Right renal pelvis (tissue), 4 donors: ENCODE measurements at places on chromosomes 13 and 19. TPM values are rescaled to one million over a fixed set of nuclear protein-coding genes. Genes with fewer than 3 reads are reported as not detected.

DNA sequence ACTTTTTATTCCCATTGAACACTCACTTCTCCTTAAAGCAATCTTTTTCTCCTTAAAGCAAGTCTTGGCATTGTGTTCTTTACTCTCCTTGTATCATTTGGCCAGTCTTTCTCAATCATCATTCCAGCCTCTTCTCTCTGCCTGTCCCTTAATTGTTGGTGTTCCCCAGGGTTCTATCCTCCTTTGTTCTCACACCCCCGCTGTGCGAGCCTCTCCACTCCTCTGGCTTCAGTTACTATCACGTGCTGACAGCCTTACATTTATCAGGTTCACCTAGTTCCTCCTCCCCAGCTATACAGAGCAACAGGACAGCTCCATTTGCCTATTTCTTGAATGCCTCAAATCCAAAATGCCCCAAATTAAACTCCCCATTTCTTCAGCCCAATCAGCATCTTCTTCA, 24.6 kb downstream of the CYSLTR2 start:
- no peak for DNase-seq

KLK6 gene
- 36.8 TPM for polyA plus RNA-seq

DNA sequence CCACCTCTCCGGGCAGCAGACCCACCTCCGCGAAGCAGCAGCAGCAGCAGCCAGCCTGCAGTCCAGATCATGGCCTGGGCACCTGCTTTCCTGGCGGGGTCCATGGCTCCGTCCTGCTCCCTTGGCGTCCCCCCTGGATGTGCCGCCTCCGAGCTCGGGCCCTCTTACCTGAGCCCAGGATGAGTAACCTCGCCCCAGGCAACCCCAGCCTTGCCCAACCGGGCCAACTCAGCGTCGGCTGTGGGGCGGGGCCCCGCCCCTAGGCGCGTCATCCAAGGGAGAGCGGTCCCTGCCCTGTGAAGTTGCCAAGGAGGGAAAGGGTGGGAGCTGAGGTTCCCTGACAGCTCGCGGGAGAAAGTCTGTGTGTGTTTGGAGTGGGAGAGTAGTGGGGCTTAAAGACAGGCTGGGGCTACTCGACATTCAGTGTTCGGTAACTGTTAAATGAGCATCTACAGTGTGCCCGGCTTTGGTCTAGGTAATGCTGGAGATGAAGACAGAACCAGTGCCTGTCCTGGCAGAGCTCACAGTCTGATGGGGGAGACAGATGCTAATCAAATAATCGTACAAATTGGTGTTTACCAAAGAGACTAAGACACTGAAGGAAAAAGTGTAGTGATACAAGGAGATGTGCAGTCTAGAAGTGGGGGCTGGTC, at the start of gene LYPD3:
Gene LYPD3 (minus strand): TSS at position 141 of the 653 bp plus-strand sequence. CDS start 37 bp downstream, at position 104.
- no peak for DNase-seq

ZFP30 gene
- 25.7 TPM for polyA plus RNA-seq

MAP4K1 gene
- polyA plus RNA-seq = 4.1 TPM

DNA sequence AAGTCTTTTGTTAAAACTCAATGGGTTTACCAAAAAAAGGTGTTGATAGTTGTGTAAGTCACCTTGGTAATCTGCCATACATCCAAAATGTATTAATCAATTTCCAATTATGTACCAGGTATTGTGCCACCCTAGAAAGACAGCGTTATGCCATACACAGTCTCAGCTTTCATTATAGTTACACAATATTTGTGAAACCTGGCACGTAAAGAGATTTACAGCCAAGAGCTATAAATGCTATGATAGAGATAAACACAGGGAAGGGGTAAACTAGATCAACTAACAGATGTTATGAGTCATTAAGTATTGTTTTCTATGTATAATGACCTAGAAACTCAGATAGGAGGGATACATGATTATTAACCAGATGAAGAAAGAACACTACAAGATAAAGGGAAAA, 725.6 kb upstream of the SLITRK5 start:
- DNase-seq = no peak

- DNase-seq = no peak
These were observed 9.1 kb upstream of the PSG6 start for GRCh38 chr19:42926781-42927180.

DNA sequence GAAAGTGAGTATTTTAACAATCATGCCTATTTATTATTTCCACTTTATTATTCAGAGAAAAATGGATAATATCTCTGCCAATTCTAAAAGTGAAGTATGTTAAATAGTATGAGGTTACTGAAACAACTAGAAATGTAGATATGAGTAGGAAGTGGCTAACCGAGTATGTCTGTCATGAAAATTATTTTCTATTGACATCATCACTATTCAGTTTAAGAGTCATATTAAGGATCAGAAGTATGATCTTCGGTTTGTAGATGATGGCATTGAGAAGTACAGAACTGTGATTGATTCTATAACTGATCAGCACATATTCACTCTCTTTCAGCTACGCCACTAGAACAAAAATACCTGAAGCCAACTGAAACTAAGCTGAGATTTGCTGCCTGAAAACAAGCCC, 146.4 kb upstream of the SLITRK5 start:
- no peak for DNase-seq

GRCh38 chr19:46124638-46125115, at the start of gene IGFL3:
IGFL3 (minus strand) TSS chr19:46124688; CDS start chr19:46124649, 39 bp downstream.
- no peak for DNase-seq

DNA sequence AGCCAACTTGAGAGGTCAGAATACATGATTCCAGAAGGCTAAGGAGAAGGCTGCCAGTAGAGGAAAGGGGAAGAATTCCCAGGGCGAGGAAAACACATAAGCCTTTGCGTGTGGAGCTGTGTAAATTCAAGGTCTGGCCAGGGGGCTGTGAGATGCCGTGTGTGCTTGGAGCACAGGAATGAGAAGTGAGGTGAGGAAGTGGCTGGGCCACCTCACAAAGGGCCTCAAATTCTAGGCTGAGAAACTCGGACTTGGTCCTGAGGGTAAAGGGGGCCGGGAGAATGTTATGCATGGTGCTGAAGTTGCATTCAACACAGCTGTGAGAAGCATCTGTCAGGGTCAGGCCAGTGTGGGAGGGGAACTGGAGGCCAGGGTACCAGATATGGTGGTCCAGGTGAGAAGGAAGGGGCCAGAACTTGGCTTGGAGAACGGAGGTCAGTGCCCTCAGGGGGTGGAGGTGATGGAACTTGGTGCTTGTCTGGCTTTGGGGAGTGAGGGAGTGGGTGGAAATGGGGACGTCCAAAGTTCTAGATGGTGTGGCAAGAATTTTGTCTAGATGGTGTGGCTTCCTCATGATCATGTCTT, 4.9 kb upstream of the ZNF580 start:
- DNase-seq = no peak

HSPB6 gene
- polyA plus RNA-seq = 30.4 TPM

GRCh38 chr19:56811480-56811879, 29.0 kb downstream of the PEG3 start:
- DNase-seq = no peak

- no peak for DNase-seq
These were observed 251.4 kb downstream of the ITGBL1 start for GRCh38 chr13:101703838-101704237.

DNA sequence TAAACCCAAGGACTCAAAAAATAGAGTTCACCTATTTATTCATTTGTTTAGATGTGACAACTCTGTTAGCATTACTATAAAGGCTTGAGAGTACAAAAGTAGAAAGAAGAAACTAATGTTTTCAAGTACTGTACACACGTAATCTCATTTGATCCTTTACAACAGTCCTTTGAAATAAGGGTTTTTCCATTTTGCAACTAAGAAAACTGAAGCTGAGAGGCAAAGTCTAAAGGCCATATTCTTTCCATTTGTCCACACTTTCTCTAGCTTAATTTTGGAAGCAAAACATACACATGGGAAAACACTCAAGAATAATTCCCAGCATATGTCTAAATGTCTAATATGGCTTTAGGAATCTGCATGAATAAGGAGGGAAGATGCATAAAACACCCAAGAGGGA, 34.1 kb downstream of the ZAR1L start:
- no peak for DNase-seq

GRCh38 chr13:30362869-30363268, 55.5 kb upstream of the KATNAL1 start:
- no peak for DNase-seq

- no peak for DNase-seq
These were observed 1657.0 kb upstream of the PRR20A start for GRCh38 chr13:55483626-55484158.

- DNase-seq = no peak
These were observed 171.4 kb downstream of the SUCLA2 start for GRCh38 chr13:47829690-47830089.

- no peak for DNase-seq
These were observed 866 bp downstream of the COX7A1 start for GRCh38 chr19:36151144-36152018.

DNA sequence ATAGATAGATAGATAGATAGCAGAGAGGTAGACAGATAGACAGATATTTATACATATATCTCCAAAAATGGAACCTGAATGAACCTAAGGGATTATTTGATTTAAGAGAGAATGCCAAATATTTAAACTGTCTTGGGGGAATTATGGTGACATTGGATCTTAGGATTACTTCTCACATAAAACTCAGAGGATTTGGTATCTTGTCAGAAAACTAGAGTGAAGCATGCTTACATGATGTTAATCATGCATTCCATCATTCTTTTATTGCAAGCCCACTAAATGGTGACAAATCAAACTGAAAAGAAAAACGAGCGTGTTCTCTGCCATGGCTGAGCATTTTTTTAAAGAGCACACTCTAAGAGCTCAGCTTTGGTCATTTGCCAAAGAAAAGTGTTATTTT, 165.2 kb downstream of the PCDH9 start:
- DNase-seq = no peak

GRCh38 chr19:6048348-6048747, 62.0 kb downstream of the RFX2 start:
- DNase-seq = no peak

GRCh38 chr13:113508521-113509254, 18.2 kb upstream of the DCUN1D2 start:
- DNase-seq = no peak

DNA sequence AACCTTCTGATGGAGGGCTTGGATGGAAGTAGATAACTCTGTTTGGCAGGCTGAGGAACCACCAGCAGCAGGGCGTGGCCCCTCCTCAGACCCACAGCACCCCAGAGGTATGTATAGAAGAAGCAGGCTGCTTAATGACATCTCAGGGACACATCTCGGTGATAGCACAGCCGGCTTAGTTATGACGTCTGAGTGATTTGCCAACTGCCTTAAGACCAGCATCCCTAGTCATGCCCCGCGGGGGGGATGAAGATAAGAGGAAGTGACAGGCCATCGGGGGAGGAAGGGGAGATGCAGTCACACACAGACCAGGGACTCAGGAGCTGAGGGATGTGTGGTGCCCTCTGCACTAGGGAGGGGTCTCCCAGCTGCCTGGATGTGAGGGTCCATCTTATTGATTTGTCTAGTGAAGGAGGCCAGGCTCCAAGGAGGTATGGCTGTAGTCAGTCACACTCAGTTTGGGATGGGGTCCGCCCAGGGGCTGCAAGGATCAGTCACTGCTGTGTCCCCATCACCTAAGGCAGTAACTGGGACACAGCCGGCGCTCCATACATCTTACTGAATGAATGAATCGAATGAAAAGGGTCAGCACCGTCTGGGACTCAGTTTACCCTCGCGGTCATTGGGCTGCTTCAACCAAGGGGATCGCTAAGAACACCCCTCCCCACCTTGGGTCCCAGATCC, 19.2 kb upstream of the ERCC1 start:
- DNase-seq = no peak

GRCh38 chr19:49592486-49593232, 1.7 kb downstream of the PRR12 start:
- DNase-seq = no peak

LHB gene
- polyA plus RNA-seq = not detected

PEAK3 gene
- polyA plus RNA-seq = 0.06 TPM

- no peak for DNase-seq
These were observed 2.4 kb downstream of the ZMYM5 start for GRCh38 chr13:19860884-19861655.

- DNase-seq = no peak
These were observed 135.7 kb downstream of the MIPEP start for GRCh38 chr13:23753458-23753857.

ZNF616 gene
- 22.1 TPM for polyA plus RNA-seq

GRCh38 chr19:18495204-18495911, 26.5 kb downstream of the ELL start:
- DNase-seq = no peak

OLFM2 gene
- 16.1 TPM for polyA plus RNA-seq

DNA sequence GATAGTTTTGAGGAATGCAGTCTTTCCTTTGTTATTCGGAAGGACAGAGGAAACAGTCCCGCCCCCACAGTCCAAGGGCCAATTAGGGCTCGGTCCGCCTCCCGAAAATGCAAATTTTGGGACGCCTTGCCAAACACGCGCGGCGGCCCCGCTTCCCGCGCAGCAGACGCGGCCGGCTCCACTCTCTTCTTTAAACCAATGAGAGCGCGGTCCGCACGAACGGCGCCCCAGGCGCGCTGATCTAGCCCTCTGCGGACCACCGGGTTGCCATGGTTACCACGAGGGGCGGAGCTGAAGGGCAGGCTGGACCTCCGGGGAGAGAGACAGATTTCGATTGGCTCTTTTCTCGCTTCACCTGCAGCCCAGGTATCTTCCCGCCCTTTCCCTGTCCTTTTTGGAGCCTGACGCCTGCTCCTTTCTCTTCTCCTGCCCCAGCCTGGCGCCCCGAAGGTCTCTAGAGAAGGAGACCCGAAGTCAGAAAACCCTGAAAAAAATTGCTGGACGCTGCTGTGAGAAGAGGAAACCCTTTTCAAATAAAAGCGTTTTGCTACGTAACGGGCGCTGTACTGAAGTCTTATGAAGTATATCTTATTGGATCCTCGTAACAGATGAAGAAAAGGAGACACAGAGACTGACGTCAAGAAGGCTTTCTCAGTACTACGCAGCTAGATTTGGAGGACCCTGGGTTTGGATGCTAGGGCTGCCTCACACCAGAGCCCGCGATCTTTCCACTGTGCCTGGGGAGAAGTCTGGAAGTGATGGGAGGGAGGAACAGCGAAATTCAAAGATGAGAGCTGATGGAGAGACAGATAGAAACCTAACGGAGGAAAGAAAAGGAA, 2.0 kb downstream of the PTH2 start:
- peak; percentile 73 for DNase-seq
